Cerebellar nuclear complex (tissue), 1 donor: ENCODE measurements at places on chromosomes 4 and X.

- no peak for DNase-seq
Measured at GRCh38 chr4:37450309-37450708, 205.8 kb downstream of the NWD2 start.

GRCh38 chr4:145154573-145154972 lies 25.8 kb downstream of the OTUD4 start:
- DNase-seq = no peak

GRCh38 chrX:32798990-32799389 lies 412.4 kb downstream of the DMD start:
- no peak for DNase-seq

DNA sequence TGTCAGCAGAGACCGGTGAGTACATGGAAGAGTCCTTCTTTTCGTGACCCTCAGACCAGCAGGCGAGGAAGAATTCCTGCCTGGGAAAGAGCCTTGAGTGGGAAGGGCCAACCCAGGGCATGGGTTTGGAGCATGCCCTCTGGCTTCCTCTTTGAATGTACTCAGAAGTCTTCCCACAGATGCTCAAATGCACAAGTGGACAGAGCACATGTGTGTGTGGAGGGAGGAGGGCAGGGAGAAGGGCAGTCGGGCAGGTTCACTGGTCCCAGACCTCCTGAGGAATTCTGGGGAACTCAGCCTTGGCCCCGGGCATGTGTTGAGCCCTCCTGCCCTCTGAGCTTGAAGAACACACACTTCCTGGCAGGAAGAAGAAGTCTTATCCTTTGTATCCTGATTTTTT lies 63.2 kb upstream of the HELT start:
- no peak for DNase-seq

- no peak for DNase-seq
Measured at GRCh38 chr4:74675673-74676279, 118.5 kb downstream of the BTC start.

- no peak for DNase-seq
Measured at GRCh38 chrX:36364262-36364661, 444.7 kb downstream of the CFAP47 start.

DNA sequence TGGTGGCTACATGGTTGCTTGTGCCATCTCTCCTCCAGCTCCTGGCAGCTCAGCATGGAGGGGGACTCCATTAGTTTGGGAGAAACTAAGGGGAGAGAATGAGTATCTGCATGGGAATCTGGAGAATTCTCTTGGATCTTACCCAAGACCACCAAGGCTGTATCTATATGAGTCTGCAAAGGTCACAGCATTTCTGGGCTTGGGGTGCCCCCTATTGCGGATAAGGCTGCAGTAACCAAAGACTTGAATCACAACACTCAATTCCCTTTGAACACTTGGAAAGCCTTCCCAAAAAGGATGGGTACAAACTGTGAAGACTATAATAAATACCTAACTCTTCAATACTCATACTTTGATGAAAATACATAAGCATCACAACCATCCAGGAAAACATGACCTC lies 623.5 kb upstream of the NR3C2 start:
- DNase-seq = no peak

DNA sequence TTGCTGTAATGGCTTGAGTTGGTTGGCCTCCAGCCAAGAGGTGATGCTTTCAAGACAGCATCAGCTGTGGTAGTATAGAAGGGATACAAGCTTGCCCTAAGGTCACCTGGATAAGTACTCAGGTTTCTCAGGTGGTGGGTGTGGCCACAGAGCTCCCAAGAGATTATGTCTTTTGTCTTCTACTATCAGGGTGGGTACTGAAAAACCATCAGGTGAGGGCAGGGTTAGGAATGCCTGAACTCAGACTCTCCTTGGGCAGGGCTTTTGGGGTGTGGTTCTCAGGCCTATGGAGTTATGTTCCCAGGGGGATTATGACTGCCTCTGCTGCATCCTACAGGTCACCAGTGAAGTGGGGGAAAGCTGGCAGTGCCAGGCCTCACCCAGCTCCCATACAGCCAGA lies 654.6 kb upstream of the GALNT7 start:
- DNase-seq = no peak

DNA sequence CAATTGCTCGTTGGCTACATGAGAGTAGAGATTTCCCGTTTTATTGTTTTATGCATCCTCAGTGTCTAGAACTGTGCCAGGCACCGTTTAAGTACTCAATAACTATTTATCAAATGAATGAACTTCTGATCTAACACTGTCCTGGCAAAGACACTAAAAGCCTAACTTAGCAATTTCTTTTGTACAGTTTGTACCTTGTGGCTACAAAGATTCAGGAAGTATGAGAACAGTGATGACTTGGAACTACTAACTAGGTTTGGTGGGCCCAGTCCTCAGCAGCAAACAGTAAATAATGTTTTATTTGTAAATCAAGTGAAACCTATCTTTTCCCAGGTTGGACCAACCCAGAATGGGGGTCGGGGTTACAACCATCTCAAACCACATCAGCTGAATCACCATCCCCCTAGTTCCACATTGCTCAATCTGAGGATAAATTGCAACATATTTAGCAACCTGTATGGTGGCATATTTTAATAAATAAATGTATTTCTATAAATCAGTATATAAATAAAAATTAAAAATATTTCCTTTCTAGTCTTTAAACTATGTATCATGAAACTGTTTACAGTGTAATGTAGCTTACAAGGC lies 12.3 kb upstream of the SCRG1 start:
- DNase-seq = no peak

DNA sequence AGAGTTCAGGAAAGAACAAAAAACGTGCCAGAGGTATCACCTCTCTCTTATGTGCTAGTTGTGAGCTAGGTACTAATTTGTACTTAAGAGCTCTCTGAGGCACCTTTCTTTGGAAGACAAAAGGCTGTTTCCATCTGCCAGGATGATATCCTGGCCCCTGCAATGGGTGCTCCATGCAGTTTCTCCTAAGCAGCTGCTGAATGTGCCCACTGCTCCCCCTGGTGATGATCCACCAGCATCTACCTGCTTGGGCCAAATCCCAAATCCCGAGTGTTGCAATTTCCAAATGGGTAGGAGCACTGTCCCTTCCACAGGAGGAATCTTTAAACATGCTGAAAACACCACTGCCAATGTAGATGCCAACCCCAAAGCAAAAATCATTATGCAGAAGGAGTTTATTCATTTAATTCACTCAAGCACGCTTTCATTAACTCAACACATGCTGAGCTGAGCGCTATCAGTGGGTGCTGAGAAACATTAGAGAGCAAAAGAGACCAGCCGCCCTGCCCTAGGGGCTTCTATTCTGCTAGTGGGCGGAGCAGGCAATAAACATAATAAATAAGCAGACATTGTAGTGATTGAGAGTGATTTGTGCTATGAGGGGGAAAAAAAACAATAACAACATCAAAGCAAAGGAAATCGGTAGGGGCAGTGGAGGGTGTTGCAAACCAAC lies 69.6 kb upstream of the C4orf50 start:
- DNase-seq = no peak

DNA sequence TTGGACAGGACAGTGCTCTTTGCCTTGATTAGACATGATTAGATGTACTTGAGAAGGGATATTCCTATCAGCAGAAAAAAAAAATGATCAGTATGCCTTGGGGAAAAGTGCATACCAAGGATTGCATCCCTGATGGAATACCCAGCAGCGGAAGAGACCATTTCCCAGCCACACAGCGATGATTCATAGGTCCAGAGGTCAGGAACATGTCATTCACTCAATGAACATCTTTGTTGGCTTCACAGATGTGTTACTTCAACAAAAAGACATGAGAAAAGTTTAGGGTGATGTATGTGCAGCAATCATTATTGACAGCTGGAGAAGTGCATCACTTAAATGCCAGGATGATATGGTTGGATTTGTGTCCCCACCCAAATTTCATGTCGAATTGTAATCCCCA lies 293.5 kb downstream of the ZNF674 start:
- no peak for DNase-seq
